ENCODE measurements at places on chromosomes 6 and 20. TPM values are rescaled to one million over a fixed set of nuclear protein-coding genes. Genes with fewer than 3 reads are reported as not detected.

DNA sequence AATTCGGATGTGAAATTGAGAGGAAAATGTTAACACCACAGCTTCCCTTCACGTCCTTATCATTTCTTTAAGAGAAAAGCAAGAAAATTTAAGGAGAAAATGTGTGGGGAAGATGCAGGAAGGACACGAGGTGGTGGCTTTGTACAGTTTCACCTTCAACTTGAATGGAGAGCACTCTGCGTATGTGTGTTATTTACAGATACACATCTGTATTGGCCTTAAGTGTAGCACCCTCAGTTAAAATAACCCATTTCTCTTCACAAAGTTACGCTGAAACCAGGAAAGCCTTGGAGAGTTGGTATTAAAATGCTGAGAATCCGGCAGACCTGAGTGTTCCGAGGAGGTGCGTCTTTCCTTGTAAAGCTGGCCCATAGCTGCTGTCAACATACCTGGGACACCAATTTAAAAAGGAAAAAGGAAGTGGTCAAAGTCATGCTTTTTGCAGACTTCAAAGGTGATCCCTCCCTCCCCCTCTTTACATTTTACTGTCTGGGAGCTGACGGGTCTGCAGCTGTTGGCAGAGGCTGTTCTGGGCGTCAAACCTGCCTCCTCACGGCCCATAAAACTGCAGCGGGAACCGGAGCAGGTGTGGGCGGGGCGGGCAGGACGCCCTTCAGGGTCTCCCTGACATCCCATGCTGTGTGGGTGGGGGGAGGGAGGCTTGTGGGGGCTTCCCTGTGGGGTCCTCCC lies 61.3 kb upstream of the TBXT start:
- no peaks in the 10 kb centered on the region for H3K36me3 ChIP-seq
- no peak overlapping the region for H3K27ac ChIP-seq
- peaks cover 40% of the 10 kb centered on the region for H3K27me3 ChIP-seq
- H3K4me1 ChIP-seq: no peaks in the 10 kb centered on the region

ABHD12 gene
- 38.7 TPM for total RNA-seq

DNA sequence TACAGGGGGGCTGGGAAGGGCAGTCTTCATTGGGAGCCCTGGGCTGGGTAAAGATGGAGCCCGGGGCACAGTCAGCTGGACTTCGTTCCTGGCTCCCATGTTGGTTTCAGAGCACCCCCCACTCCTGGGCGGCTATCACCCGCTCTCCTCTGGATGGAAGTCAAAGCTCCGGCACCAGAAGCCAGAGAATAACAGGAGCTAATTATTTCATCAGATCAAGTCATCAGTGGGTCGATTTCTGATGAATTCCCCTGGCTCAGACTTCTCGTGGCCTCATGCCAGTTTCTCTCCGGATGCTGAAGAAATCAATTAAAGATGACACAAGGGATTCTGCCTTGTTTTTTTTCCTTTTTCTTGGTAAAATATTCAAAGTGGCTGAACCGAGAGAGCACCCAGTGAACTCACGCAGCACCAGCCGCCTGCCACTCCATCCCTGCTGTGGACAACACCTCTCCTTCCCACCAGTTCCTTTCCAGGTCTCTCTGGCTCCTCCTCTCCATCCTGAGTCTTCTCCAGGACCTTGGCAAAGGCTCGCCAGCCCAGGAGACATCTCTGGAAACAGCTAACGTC lies 22.5 kb downstream of the SULF2 start:
- DNase-seq: no peak
- no peaks in the 10 kb centered on the region for H3K27me3 ChIP-seq
- no peaks in the 10 kb centered on the region for H3K4me1 ChIP-seq
- no peak overlapping the region for H3K27ac ChIP-seq
- H3K36me3 ChIP-seq: no peaks in the 10 kb centered on the region

DNA sequence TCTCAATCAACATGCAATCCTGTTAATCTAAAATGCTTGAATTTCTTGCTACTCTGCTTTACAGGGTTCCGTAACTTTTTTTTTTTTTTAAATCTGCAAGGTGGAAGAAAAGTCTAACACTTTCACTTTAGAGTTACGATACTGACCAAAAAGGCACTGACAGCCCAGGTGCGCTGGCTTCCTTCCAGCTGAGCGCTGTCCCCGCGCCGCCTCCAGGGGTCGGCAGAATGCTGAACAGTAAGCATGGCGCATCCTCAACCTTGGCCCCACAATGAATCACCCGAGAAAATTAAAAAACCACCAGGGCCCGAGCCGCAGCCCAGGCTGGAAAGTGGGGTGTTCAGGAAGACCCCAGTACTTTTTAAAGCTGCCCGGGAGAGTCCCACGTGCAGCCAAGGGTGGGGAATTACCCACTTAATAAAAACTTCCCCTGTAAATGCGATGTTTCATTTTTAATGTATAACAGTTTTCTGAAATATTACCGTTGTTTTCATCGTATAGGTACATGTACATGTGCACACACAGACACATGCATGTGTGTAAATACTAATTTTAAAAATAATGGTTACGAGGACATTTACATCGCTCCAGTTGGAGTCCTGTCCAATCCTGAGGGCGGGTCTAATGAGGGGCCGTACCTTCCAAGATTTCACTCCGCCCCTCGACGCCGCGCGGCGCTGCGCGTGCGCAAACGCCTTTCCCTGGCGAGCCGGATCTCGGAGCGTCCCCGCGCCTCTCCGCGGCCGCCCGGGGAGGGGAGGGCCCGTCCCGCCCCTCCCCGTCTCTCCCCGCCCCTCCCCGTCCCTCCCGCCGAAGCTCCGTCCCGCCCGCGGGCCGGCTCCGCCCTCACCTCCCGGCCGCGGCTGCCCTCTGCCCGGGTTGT lies at the start of gene GINM1:
TSS of gene GINM1 (plus strand) at position 849 of the 883 bp plus-strand sequence. CDS start 40 bp downstream, outside the sequence.
- peak within 1 kb of the TSS; percentile 99 for H3K27ac ChIP-seq
- no peaks in the 10 kb centered on the region for H3K36me3 ChIP-seq
- peak; percentile 95 for DNase-seq
- H3K4me3 ChIP-seq: peak within 1 kb of the TSS; percentile 94

WFDC12 gene
- total RNA-seq: not detected

CD109 gene
- total RNA-seq: 26.0 TPM

- DNase-seq: no peak
- H3K4me3 ChIP-seq: no peak overlapping the region
- no peak overlapping the region for H3K27ac ChIP-seq
Observed at GRCh38 chr6:109760208-109760607, 69.1 kb downstream of the FIG4 start.

IL17F gene
- total RNA-seq: not detected

NMBR gene
- not detected for total RNA-seq

DNA sequence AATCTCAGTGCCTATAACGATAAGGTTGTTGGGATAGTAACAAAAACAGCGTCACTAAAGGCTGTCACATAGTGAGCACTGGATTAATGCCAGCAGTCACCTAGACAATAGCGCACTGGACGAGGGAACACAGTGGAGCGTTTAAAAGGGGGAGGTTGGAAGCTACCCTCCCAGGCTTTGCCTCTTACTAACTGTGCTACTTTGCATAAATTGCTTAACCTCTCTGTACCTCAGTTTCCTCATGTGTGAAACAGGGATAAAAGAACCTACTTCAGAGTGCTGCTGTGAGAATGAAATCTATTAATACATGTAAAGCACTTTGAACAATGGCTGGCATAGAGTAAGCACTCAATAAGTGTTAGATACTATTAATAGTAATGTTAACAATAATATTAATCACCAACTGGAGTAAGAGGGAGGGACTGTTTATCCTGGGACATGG lies 10.5 kb downstream of the BCL2L1 start:
- peak; percentile 65 for DNase-seq
- no peaks in the 10 kb centered on the region for H3K27me3 ChIP-seq
- peak overlapping the region; percentile 13 for H3K4me3 ChIP-seq
- H3K4me1 ChIP-seq: peaks cover 78% of the 10 kb centered on the region
- peak overlapping the region; percentile 89 for H3K27ac ChIP-seq
- no peaks in the 10 kb centered on the region for H3K36me3 ChIP-seq

DNA sequence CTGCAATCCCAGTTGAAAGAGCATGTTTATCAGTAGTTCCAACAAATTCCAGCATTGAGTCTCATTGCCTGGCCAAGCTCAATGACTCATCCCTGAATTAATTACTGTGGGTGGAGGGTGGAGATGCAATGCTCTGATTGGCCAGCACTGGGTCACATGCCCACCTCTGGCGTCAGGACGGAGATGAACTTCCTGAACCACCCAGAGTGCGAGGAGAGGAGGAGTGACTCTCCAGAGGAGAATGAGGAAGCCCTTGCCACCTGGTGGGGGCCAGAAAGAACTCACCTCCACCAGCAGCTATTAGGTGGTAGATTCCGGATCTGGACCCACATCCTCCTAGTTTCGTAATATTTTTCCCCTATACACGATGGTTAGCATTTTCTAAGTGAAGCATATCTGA lies 283.9 kb downstream of the TBC1D7 start:
- no peak overlapping the region for H3K27ac ChIP-seq
- H3K4me1 ChIP-seq: no peaks in the 10 kb centered on the region
- DNase-seq: no peak
- no peaks in the 10 kb centered on the region for H3K36me3 ChIP-seq
- no peak overlapping the region for H3K4me3 ChIP-seq

- no peak overlapping the region for H3K4me3 ChIP-seq
- no peak overlapping the region for H3K27ac ChIP-seq
- no peaks in the 10 kb centered on the region for H3K36me3 ChIP-seq
- DNase-seq: no peak
- H3K4me1 ChIP-seq: no peaks in the 10 kb centered on the region
- H3K27me3 ChIP-seq: no peaks in the 10 kb centered on the region
Observed at GRCh38 chr6:85360794-85361642, 88.9 kb upstream of the NT5E start.

GRCh38 chr20:47335251-47336128 lies 21.0 kb downstream of the ZMYND8 start:
- H3K27me3 ChIP-seq: no peaks in the 10 kb centered on the region
- no peak for DNase-seq
- H3K27ac ChIP-seq: peak overlapping the region; percentile 93
- H3K4me3 ChIP-seq: no peak overlapping the region
- H3K4me1 ChIP-seq: peaks cover 86% of the 10 kb centered on the region
- no peaks in the 10 kb centered on the region for H3K36me3 ChIP-seq

DNA sequence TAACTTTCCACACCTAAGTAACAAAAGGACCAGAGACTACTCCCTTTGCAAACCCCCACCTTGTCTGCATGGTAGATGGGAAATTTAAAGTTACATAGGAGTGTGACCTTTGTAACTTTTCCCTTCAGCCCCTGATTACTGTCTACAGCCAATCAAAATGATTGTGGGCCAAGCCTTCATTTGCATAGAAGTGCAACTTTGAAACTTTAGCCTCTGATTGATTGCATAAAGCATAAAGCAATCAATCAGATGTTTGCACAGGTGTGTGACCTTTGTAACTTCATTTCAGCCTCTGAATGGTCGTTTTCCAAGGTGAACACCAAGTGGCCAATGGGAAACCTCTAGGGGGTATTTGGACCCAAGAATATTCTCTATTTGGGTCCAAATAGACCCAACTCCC lies 46.1 kb downstream of the PRKN start:
- no peaks in the 10 kb centered on the region for H3K36me3 ChIP-seq
- no peak for DNase-seq
- no peaks in the 10 kb centered on the region for H3K27me3 ChIP-seq
- no peaks in the 10 kb centered on the region for H3K4me1 ChIP-seq
- no peak overlapping the region for H3K27ac ChIP-seq
- no peak overlapping the region for H3K4me3 ChIP-seq

MMUT gene
- 15.8 TPM for total RNA-seq

DEFB132 gene
- total RNA-seq: not detected

Data from sigmoid colon (tissue), 7 donors.